ENCODE measurements at places on chromosomes 6 and 20.

DNA sequence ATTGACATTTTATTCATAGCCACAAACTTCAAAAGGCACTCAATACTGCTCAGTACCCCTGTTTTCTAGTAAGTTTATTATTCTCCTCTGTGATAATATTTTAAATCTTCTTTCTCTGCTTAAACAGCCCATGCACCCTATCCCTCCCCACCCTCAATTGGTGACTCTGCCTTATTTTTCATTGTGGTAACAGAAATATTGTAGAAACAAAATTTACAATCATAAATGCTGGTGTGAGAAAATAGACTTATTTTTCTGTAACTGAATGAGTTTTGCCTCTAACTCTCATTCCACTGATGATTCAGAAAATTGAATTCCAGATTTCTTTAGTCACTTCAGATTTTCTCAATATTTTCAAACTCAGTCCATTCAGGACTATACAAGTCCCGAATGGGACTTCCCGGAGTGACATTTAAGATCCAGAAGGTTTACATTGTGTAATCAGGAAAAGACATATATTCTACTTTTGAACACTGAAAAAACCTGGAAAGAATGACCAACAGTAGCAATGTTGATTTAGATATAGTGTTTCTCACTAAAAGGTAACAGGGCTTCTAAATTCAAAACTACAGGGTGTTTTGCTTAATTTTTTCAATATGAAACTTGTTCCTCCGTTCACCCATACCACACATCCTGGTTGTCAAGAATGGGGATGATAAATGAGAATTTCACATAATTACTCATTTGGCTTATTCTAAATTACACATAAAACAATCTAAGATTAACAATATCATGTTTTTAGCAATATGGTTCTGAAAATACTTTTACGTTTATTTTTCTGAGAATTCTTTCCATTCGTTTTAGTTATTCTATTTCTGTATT is 34.8 kb upstream of the UST start:
- DNase-seq: no peak

- DNase-seq: no peak
Measured at GRCh38 chr6:42978487-42978838, 518 bp downstream of the PEX6 start.

GRCh38 chr20:5413394-5413793 is 96.6 kb upstream of the PROKR2 start:
- DNase-seq: no peak

DNA sequence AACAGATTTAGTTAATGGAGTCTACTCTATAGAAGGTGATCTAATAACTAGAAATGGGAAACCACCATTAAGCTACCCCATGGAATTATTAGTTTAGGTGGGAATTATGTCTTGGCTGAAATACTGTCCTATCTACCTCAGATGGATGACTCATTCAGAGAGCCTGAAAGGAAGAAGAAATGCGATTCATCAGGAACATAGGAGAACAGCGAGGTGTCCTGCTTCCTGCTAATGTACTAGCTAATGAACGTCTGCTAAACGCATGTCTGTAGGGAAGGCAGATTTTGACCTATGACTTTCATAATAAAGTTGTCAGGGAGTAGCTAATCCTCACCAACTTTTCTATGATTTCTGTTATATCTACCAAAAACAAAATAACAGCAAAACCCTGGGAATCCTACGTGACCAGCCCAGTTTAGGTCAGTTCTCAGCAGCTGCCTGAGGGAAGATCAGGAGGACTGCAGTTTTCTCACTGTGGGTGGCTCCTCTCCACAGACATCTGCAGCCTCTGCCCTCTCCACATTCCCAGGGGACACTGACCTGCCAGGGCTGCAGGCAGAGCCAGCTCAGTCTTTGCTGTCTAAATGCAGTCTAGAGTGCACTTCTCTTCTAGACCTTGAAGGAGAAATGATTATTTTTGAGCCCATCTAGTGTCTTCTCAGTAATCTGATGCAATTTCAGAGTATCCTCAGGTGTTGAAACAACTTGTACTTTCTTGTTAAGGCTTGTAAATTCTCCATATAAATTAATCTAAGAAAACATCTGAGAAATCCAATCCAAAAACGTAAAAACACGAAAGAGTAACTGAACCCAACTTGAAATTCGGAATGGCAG is 18.1 kb upstream of the SFT2D1 start:
- no peak for DNase-seq

- DNase-seq: no peak
Measured at GRCh38 chr20:4602297-4602631, 119.4 kb upstream of the PRND start.

Data from SW480 (cell line).